Kasumi-1 (cell line): ENCODE measurements at places on chromosomes 7 and 10.

DNA sequence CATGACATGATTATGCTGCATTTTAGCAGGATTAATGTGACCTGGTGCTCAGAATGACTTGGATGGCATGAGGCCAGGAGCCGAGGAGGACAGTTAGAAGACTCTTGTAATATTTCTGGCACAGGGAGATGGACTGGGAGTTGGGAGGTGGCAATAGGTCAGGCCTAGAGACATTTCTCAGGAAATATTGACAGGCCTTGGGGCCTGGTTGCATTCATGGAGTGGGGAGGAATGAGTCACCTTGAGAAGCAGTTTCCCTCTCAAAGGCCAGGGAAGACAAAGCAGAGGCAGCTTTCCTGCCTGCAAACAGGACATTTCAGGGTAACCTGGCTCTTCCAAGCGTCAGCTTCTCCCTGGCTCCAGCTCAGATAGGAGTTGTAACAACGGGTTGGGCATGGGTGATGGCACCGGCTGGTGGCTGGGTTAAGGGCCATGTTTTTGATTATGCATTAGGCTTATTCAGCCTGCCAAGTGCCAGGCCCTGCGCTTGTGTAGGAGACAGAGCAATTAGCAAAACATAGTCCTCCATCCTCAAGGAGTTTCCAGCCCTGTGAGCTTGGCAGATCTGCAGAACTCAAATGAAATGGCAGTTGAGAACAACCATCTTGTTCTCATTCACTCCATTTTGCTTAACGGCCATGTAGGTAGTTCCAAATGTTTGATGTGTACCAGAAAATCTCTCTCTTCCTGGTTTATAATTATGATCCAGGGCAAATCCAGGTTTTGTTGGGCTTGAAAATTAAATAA, 38.2 kb downstream of the HK1 start:
- DNase-seq, result no peak

DNA sequence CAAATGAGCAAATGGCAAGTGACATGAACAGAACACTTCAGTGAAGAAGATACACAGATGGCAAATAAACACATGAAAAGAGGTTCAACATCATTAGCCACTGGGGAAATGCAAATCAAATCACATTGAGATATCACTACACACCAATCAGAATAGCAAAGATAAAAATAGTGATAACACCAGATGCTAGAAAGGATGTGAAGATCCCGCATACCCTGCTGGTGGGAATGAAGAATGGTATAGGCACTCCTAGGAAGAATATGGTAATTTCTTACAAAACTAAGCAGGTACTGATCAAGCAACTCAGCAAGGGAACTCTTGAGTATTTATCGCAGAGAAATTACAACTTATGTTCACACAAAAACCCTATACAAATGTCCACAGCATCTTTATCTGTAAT, 11.2 kb downstream of the LAMB4 start:
- DNase-seq, result no peak

- DNase-seq, result no peak
Observed at GRCh38 chr7:90977056-90977455, 287.2 kb upstream of the FZD1 start.

DNA sequence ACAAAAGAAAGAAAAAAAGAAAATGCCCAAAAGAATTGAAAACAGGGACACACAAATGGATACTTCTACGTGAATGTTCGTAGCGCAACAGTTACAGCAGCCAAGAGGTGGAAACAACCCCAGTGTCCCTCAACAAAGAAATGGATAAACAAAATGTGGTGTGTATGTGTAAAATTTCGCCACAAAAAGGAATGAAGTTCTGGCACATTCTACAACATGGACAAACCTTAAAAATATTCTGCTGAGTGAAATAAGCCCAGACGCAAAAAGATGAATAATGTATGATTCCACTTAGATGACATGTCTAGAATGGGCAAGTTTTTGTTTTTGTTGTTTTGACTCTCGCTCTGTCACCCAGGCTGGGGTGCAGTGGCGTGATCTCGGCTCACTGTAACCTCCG, 10.9 kb downstream of the UCMA start:
- no peak for DNase-seq

DNA sequence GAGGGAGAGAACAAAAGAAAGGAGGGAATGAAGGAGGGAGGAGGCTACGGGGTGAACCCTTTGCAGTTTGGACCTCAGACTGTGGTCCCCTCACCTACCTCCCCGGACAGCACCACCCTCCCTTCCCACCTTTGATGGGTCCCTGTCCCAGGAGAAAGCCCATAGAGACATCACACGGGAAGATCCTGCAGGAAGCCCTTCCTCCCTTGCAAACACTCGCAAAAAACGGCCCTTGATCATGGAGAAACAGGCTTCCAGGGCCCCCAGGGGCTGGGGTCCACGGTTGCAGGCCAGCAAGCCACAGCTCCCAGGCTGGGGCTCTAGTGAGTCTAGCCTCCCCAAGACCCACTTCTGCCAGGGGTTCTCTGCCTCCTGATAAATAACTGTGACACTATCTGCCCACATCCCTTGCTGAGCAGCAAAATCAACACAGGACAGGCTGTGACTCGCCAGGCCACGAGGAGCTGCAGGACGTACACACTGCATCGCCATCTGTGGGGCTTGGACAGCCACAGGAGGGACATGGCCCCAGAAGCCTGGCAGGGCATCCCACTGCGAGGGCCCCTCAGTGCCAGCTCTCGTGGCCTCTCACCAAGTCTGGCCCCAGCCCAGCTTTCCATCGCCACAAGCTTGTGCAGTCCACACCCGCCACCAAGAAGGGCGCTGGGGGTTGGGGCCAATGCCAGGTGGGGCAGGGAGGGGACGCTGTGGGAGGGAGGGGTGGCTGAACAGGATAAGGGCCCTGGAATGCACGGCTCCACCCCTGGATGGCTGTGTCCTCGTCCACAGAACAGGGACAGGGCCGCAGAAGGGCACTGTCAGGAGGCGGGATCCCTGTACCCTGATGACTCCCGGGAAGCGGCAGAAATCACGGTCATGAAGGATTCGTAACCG, 34.2 kb downstream of the PDGFA start:
- DNase-seq, result no peak

DNA sequence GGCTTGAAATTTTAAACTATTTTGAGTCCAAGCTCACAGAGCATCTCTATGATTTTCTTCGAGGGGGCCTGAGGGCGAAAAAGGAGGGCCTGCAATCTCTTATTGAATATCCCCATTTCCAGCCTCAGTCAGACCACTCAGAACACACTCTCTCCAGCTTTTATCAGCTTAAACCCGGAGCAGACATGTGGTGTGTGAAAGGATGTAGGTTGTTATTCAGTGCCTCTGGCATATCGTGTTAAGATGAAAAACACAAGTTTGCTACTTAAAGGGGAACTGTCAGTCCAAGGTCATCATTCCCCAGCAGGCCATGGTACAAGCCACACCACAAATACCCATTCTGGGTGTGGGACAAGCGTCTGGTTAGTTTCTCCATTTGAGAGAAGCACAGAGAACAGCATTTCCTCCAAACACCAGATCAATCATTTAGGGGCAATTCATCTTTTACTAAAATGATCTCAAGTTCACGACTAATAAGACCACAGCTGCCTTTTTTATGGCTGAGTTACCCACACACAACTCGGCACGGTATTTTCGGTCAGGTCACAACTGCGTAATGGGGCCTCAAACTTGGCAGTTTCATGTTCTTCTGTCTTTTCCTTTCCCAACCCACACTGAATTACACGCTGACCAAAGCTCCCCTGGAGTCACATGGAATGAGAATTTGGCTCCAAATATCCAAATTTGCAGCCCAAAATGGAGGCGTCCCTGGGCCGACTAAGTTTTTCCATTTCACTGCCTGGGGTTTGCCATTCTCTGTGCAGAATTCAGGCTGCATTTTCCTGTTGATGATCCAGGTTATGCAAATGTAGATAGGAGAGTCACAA, 188.4 kb downstream of the SEM1 start:
- no peak for DNase-seq

GRCh38 chr10:55141892-55142291, 340.9 kb upstream of the PCDH15 start:
- DNase-seq, result no peak

DNA sequence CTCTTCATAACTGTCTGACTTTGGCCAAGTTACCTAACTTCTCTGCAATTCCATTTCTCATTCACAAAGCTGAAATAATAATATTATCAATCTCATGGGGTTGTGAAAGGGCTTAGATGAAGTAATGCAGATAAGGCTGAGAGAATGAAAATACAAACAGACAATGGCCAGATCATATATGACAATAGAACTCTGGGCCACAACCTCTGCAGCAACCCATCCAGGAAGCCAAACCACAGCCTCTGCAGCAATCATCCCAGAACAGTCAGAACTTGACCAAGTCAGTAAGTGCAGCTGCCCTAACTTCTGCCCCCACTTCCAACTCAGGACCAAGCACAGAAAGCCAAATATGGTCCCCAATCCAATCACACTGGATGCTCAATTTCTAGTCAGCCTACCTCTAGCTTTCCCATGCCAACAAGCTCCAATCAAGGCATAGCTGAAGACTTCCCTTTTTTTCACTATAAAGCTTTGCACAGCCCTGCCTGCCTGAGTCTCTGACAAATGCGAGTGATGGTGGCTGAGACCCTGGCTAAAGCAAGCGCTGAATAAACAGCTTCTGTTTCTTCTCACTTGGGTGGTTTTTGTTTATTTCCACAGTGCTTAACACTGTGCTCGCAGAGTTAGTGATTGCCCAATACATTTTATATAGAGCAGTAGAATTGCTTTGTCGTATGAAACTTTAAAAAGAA, 34.8 kb upstream of the TNPO3 start:
- peak; percentile 77 for DNase-seq

DNA sequence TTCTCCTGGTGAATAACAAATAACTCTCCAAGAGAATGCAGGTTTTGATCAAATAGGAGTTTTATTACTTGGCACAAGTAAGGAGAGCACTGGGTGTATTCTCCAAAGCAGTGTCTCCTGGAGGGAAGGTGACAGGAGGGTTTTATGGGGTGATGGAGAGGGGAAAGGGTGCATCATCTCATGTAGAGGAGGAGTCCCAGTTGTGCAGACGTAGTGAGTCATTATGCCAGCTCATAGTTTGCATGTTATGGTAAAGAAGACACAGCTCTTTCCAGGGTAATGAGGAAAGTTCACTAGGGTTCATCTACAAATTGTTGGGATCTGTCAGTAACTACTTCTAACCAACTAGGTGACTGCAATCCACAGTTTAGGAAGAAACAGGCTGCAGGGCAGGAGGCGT, 347.9 kb upstream of the MEOX2 start:
- no peak for DNase-seq

DNA sequence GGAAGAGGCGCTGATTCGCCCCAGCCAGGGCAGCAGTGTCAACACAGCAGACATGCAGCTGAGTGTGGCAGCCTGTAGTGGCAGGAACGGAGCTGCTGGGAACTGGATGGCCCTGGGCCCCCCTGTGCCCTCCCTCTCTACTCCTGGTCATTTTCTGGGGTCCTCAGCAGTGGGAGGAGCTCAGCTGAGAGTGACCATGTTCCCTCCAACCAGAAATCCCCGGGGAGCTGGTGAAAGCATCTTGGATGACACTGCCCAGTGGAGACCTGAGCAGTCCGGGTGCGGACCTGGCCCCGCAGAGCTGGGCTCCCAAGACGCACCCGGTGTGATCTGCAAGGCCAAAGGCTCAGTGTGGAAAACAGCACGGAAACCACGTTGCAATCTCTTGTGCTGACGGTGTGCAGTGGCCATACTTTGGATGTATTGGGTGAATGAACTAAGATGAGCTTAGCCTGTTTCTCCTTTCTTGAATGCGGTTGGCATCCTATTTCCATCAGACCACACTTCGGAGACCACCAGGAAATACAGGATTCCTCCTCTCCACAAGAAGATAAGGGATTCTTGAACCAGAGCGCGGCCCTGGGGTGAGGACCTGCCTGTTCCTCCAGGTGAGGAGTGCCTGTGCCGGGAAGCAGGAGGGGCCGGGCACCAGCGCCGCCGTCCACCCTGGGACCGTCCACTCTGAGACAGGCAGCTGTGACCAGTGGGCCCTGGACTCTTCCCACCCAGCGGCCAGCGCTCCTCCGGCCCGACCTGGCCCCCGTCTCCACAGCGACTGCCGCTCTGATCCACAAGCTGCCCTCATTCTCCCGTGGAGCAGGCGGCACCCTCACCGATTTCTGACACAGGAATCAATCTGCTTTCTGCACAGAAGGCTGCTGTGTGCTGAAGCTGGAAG, 93.5 kb upstream of the DIP2C start:
- no peak for DNase-seq

DNA sequence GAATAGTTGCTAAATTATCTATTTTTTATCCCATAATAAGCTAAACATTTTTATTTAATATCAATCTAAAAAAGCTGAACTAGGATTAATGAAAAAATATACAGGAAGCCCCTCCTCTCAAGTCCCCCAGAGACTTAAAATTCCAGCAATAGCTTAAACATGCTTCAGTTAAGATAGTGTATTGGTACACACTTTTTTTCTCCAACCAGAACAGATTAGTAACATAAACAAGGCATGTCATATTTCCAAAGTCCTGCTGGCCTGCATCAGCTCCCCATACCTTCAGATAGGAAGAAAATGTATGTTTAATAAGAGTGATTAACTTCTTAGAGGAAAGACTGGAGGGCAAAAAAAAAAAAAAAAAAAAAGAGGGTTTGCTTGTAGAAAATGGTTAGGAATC, 7.1 kb downstream of the TBX20 start:
- DNase-seq, result no peak

GRCh38 chr7:1603346-1604225, 33.8 kb upstream of the PSMG3 start:
- no peak for DNase-seq
